ENCODE measurements at places on chromosomes 7 and 10.

- peak; percentile 27 for DNase-seq
Measured at GRCh38 chr7:90961037-90961725, 303.1 kb upstream of the FZD1 start.

DNA sequence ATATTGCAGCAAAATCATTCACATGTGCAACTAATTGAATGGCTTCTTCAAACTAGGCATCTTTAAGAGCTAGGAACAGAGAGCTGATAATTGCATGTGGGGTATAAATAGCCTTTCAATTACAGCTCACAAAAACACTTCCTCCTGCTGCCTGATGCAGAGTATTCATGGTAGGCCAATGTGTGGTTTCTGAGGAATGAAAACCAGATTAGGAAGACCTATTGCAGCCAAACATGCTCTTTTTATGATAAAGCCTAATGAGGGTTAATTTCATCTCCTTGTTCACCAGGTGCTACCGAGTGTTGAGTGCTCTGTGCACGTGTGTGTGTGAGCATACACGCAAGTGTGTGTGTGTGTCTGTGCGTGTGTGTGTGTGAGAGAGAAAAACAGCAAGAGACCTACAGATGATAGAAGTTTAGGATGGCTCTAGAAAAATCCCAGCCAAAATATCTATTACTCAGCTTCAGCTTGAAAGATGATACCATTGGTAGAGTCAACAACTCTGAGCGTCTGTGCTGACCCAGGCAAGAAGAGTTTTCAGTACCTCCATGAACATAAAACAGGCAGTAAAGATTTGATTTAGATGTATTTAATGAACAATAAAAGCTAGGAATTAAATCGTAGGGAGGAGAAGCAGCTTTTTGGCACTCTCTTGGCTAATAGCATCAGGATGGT is 448.5 kb upstream of the ANKRD30A start:
- no peak for DNase-seq

DNA sequence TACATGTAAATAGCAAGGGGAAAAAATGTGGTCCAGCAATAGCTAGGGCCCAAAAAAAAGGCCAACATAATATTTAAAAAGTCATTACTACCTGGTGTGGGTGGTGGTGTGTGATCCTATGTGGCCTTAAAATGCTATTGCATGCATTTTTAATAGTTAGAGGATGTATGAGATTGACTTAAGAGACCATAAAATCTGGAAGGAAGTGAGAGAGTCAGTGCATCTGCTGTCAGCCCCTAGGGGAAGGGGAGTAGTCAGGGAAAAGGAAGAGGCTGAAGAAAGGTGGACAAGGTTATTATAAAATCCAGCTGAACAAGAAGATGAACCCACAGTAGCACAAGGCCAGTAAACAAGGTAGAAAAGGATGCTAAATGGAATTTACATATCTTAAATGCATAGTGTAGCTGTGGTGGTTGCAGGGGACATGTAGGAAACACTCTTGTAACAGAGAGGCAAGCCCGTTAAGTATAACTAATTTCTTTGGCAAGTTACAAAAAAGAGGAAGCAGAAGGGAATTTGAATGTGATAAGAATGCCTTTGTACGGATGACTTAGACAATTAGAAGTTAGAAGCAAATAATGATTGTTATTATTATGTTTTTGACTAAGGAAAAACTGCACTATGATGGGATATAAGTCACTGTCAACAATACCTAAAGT is 11.9 kb upstream of the NDUFA5 start:
- no peak for DNase-seq

DNA sequence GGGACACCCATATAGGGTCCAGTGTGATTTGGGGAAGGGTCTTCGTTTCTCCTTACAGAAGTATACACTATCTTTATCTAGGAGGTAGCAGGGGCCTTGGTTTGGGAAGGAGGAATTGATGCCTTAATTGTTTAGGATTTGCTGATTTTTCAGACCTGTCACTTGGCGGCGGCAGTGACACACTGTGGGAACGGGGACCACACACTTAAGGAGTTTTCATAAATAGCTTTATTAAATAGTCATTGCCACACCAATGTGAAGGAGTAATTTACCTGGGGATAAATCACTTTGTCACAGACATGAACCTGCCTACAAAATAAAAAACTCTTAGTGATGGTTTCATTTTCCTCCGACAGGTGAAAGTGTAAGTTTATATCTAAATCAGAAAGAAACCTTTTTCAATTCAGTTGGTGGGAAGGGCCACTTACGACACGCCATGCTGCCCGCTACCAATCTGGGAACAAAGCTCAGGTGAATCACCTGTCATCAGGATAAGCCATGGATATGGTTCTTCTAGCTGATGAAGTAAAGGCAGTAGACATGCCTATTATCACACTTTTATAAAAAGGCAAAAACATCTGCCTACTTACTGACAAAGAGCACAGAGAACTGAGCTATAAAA is 12.3 kb upstream of the ENO4 start:
- peak; percentile 69 for DNase-seq

GRCh38 chr10:89163265-89163995 is 43.7 kb downstream of the CH25H start:
- DNase-seq, result no peak

All from NCI-H1417 (cell line).